Mesothelial cell of epicardium (in vitro differentiated cells): ENCODE measurements at places on chromosomes 2 and 18. TPM values are rescaled to one million over a fixed set of nuclear protein-coding genes. Genes with fewer than 3 reads are reported as not detected.

DNA sequence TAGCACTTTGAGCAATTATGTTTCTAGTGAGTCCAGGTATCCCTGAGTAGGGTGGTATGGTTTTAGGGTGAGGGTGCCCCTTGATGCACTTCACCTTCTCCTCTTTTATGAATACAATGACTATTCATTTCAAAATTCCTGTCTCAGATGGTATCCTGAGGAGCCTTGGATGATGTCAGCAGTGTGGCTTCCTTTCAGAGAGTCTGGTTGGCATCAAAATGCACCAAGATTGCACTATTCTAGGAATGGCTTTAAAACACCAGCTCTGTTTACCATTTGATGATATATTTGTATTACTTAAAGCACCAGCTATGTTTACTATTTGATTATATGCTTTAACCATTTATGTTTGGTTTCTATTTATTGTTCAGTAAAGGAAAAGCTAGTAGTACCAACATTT, 141.0 kb downstream of the FMNL2 start:
- no peaks in the 10 kb centered on the region for H3K27me3 ChIP-seq
- H3K36me3 ChIP-seq, result no peaks in the 10 kb centered on the region
- H3K27ac ChIP-seq, result no peak overlapping the region
- no peak overlapping the region for H3K4me3 ChIP-seq
- DNase-seq, result no peak
- peaks cover 9% of the 10 kb centered on the region for H3K4me1 ChIP-seq

DNA sequence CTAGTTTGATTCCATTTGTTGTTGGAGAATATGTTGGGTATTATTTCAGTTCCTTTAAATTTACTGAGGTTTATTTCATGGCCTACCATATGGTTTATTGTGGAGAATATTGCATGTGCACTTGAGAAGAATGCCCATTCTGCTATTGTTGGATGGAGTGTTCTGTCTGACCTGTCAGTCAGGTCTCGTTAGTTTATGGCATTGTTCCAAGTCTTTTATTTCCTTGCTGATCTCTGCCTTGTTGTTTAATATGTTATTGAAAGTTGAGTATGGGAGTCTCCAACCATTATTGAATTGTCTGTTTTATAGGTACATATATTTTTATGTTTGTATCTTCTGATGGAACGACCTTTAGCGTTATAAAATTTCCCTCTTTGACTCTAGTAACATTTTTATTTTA, 86.3 kb downstream of the PTPN4 start:
- no peak for DNase-seq
- H3K27ac ChIP-seq, result no peak overlapping the region
- H3K36me3 ChIP-seq, result peaks cover 46% of the 10 kb centered on the region
- H3K4me3 ChIP-seq, result no peak overlapping the region
- no peaks in the 10 kb centered on the region for H3K27me3 ChIP-seq
- H3K4me1 ChIP-seq, result peaks cover 8% of the 10 kb centered on the region

DNA sequence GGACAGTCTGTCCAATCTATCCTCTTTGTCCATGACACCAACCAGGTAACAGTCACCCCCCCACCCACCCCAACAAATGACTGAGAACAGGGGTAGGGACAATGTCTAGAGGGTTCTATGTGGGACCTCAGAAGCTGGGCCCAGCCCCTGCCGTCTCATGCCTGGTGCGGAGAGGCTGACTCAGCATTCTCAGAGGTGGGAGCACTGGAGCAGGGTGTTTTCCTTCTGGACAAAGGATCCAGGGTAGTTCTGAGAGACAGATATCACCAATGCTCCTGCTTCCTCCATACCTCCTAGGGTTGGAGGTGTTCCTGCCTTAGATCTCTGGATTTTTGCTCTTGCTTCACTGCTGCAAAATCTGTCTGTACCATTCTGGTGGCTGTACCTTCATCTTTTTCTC, 33.9 kb upstream of the SP100 start:
- H3K36me3 ChIP-seq, result no peaks in the 10 kb centered on the region
- no peaks in the 10 kb centered on the region for H3K4me1 ChIP-seq
- H3K27ac ChIP-seq, result no peak overlapping the region
- H3K4me3 ChIP-seq, result no peak overlapping the region

DNA sequence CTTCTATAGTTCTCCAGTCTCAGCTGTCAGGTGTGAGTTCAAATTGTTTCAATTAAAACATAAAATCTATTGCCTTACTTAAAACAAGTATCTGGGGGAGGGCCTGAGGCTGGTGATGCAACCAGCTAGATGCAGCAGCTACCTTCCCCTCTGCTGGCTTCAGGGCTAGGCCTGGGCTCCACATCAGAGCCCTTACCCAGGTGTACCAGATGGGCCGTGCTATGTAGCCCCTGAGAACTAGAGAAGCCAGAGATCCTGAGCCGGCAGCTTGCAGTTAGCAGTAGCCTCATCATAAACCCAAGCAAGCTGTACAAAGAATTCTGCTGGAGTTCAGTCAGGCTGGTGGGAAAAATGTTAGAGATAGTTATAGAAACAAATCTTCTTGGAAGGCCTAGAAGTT, 97.7 kb upstream of the ACAA2 start:
- no peaks in the 10 kb centered on the region for H3K27me3 ChIP-seq
- H3K27ac ChIP-seq, result no peak overlapping the region
- no peak for DNase-seq
- no peak overlapping the region for H3K4me3 ChIP-seq

GRCh38 chr2:40370007-40370395, 81.9 kb downstream of the SLC8A1 start:
- peak overlapping the region; percentile 92 for H3K27ac ChIP-seq
- DNase-seq, result no peak
- peaks cover 60% of the 10 kb centered on the region for H3K4me1 ChIP-seq
- no peaks in the 10 kb centered on the region for H3K27me3 ChIP-seq

- peaks cover 3% of the 10 kb centered on the region for H3K36me3 ChIP-seq
- peak overlapping the region; percentile 75 for H3K27ac ChIP-seq
- H3K4me1 ChIP-seq, result peaks cover 49% of the 10 kb centered on the region
Observed at GRCh38 chr2:234690569-234691213, 193.8 kb upstream of the ARL4C start.

GRCh38 chr2:150165988-150166312, 321.5 kb downstream of the RND3 start:
- no peak overlapping the region for H3K4me3 ChIP-seq
- no peak for DNase-seq
- H3K27ac ChIP-seq, result peak overlapping the region; percentile 74
- no peaks in the 10 kb centered on the region for H3K36me3 ChIP-seq
- peaks cover 58% of the 10 kb centered on the region for H3K4me1 ChIP-seq

GRCh38 chr18:27017901-27018500, 152.5 kb upstream of the AQP4 start:
- no peak overlapping the region for H3K27ac ChIP-seq
- H3K4me3 ChIP-seq, result no peak overlapping the region
- no peaks in the 10 kb centered on the region for H3K36me3 ChIP-seq

DNA sequence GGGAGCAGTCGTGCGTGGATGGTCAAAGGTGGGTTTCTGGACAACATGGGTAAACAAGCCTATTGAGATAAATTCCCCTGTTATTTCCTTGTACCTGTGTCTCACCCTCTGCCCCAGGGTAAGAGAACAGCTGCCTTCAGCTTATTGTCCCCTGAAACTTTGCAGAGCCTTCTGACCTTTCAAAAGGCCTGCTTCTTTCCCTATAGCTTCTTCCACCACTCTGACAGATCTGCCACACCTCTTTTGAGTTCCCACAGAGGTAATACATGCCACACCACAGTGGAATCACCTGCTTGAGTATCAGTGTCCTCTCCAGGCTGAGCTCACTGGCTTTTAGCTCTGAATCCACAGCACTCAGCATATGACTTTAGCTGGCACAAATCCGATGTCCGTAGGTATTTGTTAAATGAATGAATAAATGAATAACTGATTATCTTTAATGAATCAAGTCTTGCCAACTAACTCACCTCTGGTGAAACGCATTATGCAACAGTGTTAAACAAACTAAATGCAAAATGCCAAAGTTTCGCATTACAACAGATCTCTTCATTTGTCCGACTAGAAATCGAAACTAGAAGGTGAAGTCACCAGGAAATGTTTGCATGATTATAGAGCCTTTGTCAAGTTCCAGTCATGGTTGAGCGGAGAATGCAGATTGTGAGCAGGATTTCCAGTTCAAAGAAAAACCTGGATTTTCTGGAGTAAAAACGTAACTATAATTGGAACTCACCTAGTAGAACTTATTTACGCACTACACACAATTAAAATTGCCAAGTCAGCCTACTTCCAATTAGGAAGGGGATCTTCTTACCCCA, 16.4 kb downstream of the DYNAP start:
- H3K4me1 ChIP-seq, result peaks cover 7% of the 10 kb centered on the region
- H3K36me3 ChIP-seq, result no peaks in the 10 kb centered on the region
- H3K27me3 ChIP-seq, result no peaks in the 10 kb centered on the region
- DNase-seq, result no peak
- peak overlapping the region; percentile 16 for H3K27ac ChIP-seq
- peak overlapping the region; percentile 47 for H3K4me3 ChIP-seq

- no peak overlapping the region for H3K4me3 ChIP-seq
- H3K27me3 ChIP-seq, result peaks cover 11% of the 10 kb centered on the region
- H3K36me3 ChIP-seq, result peaks cover 2% of the 10 kb centered on the region
- no peak overlapping the region for H3K27ac ChIP-seq
- no peak for DNase-seq
- no peaks in the 10 kb centered on the region for H3K4me1 ChIP-seq
Observed at GRCh38 chr2:231861288-231861931, 64.8 kb downstream of the NPPC start.

GRCh38 chr2:12050396-12050795, 304.0 kb downstream of the LPIN1 start:
- no peaks in the 10 kb centered on the region for H3K36me3 ChIP-seq
- H3K4me1 ChIP-seq, result peaks cover 3% of the 10 kb centered on the region
- H3K4me3 ChIP-seq, result no peak overlapping the region

- H3K27me3 ChIP-seq, result no peaks in the 10 kb centered on the region
- no peak overlapping the region for H3K4me3 ChIP-seq
Observed at GRCh38 chr2:46269544-46270273, 27.5 kb upstream of the EPAS1 start.

ABCG8 gene
- total RNA-seq, result not detected in 3 replicates

CABLES1 gene
- 11.3 to 12.7 TPM (median 12.0 TPM) in 3 replicates for total RNA-seq

SERPINB12 gene
- total RNA-seq, result not detected in 3 replicates

NT5C1B gene
- 0.29 TPM in 1 of 3 replicates, not detected in the others for total RNA-seq

CFAP65 gene
- total RNA-seq, result not detected in 3 replicates

DNMT3A gene
- total RNA-seq, result 210 to 219 TPM (median 215 TPM) in 3 replicates

PTCD3 gene
- 150 to 157 TPM (median 156 TPM) in 3 replicates for total RNA-seq

LRRC30 gene
- not detected in 3 replicates for total RNA-seq

GGCX gene
- total RNA-seq, result 57.4 to 58.2 TPM (median 57.7 TPM) in 3 replicates

TRPM8 gene
- not detected in 3 replicates for total RNA-seq

EML6 gene
- total RNA-seq, result 0.93 to 2.3 TPM (median 2.1 TPM) in 3 replicates

MZT2B gene
- total RNA-seq, result 217 to 234 TPM (median 231 TPM) in 3 replicates

MERTK gene
- 25.1 to 27.3 TPM (median 27.1 TPM) in 3 replicates for total RNA-seq
